ENCODE measurements at places on chromosomes 3 and 15.

DNA sequence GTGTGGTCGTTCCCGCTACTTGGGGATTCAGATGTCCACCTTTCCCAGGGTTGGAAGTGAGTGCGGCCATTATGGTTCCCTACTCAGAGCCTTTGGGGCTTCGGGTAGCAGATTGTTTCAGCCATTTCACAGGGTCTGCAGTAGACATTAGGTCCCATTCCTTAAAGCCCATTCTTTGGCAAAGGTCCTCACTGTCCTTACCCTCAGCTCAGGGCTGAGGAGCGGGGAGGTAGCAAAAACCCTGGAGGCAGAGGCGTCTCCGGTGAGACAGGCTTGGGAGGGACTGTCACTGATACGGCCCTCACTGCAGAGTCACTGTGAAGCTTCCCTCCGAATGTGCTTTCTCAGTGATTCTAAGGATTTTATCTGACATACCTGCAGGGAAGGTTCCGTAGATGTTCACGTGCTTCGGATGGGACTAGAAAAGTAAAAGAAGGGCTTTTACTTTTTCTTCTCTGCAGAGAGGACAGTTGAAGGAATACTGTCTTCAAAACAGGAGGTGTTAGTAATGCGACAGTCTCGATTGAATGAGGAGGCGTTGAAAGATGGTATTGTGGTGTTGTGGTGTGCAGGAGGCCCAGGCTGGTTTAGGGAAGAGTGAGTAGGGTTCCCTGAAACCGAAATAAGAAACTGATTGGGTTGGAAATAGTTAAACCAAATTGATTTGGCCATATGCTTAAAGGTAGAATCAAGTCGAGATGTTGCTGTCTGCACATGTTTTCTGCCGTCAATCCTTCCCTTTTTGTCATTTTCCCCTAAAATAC is 630 bp downstream of the ATP6V1A start:
- DNase-seq, result peak; percentile 58

GRCh38 chr15:69360642-69361041 is 53.5 kb upstream of the KIF23 start:
- peak; percentile 51 for DNase-seq

DNA sequence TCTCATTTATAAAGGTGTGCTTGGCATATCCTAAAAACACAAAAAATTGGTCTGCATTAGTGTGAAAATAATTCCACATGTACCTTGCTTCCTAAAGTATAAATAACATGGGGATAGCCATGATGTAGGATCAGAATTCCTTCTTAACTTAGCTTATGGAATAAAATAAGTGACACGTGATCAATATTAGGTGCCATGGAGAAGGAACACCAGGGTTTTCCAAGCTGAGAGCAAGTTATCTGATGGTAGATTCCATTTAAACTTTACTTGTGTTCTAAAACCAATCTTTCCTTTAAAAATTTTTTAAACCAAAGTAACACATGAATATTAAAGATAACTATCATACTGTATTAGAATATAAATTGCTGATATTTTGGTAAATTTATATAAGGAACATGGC is 300.5 kb downstream of the ZPLD1 start:
- DNase-seq, result no peak

DNA sequence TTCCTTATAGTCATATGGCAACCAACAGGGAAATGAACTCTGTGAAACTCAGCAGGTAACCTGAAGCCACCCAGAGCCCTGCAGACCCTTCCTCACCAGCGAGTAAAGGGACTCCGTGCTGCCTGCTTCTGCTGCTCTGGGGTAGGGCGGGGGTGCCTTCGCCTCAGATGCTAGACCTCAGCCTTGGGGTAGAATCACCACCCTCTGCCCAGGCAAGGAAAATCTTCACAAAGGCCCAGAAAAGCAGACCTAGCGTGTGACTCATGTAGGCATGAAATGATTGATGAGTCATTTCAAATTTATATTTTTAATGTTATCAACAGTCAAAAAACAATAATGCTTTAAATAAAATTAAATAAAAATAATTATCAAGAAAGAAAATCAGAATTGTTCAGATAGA is 6.6 kb downstream of the STIMATE start:
- peak; percentile 34 for DNase-seq

- peak; percentile 48 for DNase-seq
Observed at GRCh38 chr3:36911990-36912804, 32.7 kb downstream of the TRANK1 start.

DNA sequence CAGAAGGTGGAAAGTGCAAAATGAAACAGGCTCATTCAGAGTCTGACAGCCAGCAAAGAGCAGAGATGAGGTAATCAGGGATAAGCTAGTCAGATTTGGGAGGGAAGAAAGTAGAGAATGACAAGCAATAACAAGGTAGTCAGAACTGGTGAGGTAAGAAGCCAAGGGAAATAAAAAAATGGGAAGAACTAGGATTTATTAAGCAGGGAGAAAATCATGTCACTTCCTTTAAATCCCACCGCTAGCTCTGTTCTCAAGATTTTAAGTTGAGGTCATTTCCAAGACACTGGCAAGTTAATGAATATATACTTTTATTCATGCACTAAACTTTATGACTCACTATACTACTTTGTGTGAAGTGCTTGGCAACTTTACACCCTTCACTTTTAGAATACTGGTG is 1106.8 kb downstream of the IGSF11 start:
- no peak for DNase-seq

DNA sequence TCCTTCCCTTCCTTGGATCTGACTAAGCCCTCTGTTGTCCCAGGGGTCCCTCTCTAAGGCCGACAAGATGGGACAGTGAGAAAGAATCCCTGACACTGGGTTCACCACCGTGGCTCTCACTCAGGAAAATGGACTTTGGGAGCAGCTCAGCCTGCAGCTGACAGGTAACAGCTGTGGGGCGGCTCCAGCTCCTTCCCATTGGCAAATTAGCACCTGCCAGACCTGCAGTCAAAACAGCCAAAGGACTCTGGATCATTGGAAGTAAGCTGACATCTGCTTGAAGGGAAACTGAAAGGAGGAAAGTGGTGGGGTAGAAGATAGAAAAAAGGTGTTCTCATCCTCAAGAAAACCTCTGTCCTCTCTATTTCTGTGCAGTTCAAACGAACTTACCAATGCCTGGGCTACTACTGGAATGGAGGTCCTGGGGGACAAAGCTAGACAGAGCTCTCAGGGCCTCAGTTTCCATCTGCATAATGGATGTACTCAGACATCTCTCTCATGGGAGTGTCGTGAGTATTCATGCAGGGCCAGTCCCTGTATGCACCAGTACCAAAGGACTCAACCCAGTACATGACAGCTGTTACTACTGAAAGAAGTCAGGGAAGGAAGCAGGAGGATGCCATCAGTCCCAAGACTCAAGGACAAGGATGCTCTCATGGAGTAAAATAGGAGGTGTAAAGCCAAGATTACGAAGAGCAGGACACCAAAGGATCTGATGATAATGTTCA is 53.6 kb upstream of the DCLK3 start:
- no peak for DNase-seq

DNA sequence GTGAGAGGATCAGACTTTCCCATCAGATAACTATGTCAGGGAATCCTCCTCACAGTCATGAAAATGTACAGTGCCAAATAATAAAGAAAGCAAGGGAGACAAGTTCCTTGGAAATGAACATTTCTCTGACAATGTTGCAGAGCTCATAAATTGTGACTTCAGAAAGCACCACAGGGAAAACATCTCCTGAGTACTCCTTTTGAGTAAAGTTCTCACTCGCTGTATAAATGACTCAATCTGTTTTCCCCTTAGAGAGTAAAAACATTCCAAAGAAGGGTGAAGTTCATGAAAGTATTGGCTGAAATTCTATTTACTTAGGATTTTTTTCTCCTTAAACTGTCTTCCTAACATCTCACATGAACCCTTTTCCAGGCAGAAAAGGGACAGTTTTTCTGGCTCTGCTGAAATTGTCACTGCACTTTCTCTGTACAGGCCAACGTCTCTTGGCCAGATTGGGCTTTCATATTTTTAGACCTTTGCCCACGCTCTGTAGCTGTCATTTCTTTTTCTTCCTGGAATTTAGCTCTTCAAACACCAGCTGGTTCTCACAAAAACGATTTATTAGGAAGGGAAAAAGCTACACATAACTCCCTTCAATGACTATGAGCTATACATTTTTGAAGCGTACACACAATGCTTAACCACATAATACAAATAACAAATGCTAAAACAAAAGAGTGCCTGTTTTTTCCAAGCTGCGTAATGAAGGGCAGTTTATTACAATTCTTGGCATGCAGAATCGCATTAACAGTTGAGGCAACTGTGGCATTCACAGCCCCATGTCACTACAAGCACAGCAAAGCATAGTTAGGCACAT is 216.1 kb downstream of the ATP8B4 start:
- DNase-seq, result no peak

DNA sequence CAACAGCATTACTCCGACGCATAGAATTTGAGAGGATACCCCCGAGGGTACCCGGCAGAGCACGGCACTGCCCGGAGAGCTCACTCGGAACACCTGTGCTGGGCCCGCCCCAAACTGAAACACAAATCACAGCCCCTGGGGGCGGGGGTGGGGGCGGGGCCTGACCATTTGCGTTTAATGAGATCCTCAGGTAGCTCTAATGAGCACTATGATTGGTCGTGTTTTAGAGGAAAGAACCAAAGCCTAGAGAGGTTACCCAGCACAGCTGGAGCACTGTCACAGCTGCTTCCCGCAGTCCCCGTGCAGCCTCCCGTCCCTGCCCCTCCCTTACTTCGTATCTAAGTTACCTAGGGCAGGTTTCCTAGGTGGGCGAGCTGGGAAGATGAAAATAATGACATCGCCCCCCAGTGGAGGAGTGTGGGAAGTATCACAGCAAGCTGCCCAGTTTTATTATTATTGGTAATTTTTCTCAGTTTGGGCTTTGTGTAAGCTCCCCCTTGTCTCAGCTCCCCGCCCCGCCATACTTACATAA is 187.1 kb downstream of the PDE8A start:
- peak; percentile 20 for DNase-seq

All from suppressor macrophage (primary cell).